NCI-H226 (cell line): ENCODE measurements at places on chromosomes 5 and 9.

DNA sequence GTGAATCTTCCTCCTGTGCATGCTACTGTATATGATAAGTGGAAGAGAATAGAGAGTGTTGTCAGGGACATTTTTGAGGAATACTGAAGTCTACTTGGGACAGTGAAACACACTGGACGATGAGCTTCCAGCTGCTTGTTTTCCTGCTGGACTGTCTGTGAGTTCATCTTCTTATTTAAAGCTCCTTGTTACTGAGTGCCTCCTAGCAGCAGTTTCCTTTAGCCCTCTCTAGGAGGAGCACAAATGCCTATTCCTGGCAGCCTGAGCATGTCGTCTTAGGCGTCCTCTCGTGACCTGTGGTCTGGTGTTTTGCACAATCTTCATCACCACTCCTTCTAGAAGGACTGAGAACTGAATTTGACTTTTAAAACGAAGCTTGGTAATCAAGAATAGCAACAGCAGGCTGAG is 43.8 kb downstream of the ANKRD33B start:
- no peak for DNase-seq

GRCh38 chr9:72622186-72622585 is 100.8 kb downstream of the TMC1 start:
- DNase-seq: no peak

DNA sequence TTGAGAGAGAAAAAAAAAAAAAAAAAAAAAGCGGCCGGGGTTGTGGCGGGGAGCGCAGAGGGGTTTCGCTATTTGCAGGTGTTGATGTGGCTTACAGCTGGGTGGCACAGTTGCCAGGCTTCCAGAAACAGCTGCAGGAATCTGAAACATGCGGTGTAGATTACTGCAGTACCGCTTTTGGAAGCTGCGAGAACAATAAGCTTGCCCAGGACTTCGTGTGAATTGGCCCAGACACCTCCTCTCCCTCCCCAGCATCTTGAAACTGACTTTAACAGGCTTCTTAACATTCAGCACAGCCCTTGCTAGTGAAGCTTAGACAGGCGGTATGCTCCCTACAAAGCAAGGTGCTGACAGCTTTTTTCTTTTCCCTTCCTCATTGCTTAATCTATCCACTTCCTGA is 104.0 kb downstream of the ATP10B start:
- no peak for DNase-seq

GRCh38 chr5:121503111-121503840 is 348.4 kb upstream of the FTMT start:
- no peak for DNase-seq

GRCh38 chr5:147455822-147456450 is 53.9 kb downstream of the DPYSL3 start:
- no peak for DNase-seq

DNA sequence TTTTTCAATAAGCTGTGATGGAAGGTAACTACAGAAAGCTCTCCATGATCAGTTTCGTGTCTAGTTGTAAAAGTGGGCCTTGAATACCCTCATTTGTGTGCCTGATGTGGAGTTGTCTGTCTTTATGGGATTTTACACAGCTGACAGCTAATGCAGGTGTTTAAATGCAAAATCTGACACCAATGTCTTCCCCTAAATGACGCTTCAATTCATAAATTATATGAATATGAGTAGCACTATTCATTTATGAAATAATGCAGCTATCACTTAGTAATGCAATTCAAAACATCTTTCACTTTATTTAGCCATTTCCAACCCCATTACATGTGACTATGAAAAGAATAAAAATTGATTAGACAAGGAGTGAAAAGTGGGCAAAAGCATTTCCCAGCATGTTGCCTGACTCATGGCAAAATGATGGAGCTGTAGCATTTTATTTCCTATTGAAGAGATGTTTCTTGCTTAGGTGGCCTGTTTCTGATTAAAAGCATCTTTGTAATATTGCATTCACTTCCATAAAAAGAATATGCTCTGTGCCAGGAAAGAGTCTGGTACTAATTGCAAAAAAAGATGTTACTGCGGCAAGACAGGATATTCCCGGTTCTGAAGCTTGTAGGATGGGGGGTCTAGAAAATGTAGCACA is 116.7 kb upstream of the HAPLN1 start:
- no peak for DNase-seq

DNA sequence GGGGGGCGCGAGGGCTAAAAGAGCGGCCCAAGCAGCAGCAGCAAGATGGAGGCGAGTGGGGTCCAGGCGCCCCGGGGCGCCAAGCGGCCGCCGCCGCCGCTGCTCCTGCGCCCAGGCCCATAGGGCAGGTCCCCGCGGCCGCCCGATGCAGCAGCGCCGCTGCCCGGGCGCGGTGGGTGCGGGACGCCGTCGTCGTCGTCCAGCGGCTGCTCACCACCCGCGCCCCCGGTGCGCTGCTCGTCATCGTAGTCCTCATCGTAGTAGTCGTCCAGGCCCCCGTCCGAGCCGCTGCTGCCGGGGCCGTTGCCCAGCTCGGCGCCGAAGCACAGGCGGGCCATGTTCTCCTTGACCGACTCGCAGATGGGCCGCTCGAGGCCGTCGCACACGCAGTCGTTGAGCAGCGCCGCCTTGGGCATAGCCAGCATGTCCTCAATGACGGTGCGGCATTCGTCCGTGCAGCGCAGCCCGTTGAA is 1.5 kb downstream of the GAS1 start:
- DNase-seq: peak; percentile 9

DNA sequence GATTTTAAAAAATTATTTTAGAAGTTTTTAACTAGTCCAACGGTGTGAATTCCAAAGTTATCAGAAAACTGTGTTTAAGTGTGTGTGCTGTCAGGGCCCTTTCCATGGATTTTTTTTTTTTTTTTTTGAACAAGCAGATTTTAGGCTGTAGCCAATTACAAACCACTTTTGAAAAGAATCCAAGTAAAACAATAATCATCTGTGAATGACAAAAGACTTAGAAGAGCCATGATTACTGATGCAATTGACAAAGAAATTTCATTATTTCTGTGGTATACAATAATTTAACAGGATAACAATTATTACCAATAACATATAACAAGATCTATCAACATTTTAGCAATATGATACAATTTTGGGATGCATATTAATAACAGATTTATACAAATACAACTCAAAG is 16.2 kb upstream of the PAIP1 start:
- no peak for DNase-seq

DNA sequence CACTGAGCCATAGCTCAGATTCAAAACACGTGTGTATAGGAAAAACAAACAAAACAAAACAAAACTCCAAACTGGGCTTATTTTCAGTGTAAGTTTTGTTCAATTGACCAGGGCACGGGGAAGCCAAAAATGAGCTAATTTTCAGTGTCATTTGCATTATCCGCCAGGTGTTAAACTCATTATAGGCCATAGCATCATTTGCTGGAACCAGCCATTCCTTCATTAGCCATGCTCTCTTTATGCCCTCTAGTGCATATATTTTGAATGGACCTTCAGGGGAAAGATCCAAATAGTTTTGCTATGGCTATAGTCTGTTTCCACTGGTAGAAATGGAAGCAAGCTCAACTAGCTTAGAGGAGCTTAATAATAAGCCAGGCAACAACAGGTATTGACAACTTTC is 1205.2 kb upstream of the DMAC1 start:
- no peak for DNase-seq

- DNase-seq: peak; percentile 33
Observed at GRCh38 chr5:72244862-72245371, 75.1 kb downstream of the MRPS27 start.

DNA sequence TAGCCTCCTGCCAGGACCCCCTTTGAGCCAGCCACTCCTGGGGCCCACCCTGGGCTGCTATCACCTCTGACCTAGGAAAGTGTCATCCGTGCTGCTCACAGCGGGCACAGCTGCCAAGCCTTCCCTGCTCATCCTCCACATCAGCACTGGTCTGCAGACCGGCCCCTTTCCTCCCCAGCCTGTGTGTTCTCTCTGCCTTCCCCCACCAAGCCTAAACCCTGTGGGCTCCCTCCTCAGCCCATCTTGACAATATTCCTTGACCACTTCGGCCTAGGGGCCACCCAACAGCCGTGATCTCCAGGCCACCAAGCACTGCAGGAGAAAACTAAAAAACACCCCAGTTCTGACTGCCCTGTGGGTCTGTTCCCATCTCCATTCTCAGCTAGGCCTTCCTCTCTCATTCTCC is 135.1 kb downstream of the DAB2IP start:
- DNase-seq: no peak

DNA sequence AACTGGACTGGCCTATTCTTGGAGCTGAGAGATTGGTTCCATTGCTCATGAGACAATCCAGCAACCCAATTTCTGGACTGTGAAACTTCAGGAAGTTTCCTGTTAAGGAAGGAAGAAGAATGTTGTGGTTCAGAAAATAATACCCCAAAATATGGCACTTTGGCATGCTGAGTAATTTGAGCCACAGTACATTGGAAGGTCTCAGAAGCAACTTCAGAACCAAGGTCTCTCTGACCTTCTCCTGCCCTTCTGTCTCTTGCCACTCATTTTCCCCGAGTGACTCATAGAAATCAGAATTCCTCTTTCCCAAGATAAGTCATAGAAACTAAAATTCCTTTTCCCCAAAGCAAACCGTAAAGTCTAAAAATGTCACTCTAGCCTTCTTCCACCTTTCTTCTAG is 1366.1 kb downstream of the PTPRD start:
- DNase-seq: no peak
